Hindlimb muscle (tissue), 1 donor: ENCODE measurements at places on chromosomes 4 and X.
A peak's percentile ranks its signal among the peaks of the same experiment; 100 is the strongest.

DNA sequence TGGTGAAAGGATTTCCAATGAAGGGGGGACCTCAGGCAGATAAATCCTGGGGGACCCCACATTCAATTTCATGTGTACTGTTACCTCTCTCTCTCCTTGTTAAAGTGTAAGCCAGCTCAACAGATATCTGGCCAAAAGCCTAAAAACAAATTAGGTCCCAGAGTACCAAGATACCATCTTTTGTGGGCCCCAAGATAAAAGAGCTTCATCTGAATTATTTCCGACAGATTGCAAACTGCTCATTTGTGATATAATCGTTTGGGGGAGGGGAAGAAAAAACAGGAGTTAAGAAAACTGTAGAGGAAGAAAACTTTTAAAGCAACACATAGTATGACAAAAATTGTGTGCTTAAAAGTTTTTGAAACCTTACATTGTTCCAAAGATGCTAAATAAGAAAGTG is 33.6 kb downstream of the GRIA3 start:
- DNase-seq = no peak

DNA sequence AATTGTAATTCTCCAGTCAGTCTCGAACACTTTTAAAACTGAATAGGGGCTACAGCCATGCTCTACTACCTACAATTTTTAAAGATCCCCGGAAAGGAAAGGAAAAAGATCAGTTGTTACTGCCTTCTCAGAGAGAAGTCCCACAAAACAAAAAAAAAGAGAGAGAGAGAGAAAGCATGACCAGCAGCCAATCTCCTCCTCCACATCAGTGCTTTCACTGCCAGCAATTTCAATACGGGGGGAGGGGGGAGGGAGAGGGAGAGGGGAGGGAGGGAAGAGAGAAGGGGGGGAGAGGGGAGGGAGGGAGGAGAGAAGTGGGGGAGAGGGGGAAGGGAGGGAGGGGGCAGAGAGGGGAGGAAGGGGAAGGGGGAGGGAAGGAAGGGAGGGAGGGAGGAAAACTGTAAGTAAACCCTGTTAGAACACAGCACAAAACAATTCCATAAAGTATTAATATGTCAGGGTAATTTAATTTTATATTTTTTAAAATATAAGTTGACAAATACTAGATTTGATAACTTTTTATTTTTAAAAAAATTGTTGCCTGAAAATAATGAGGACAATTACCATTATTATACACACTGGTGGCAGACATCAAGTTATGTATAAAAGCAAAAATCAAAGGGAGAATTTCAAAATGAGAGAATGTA is 108.0 kb downstream of the LRBA start:
- DNase-seq = no peak

- DNase-seq = no peak
These were observed 6.5 kb downstream of the SMIM9 start for GRCh38 chrX:154828016-154828408.

GRCh38 chr4:30717208-30718020 is 2.8 kb upstream of the PCDH7 start:
- DNase-seq = peak; percentile 71

DNA sequence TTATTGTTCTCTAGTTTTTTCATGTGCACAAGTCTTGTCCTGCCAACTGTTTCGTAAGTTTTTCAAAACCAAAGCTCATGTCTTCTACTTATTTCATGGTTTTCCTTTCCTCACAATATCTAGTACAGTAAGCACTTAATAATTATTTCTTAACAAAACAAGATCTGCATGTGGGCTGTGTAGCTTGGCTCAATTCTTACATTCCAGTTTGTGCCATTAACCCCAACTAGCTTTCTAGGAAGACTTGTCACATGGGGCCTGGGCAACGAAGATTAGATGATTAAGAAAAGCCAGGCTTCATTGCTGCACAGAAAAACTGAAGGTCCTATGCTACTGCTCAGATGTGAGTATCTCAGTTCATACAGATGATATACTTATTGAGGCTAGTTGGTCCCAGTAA is 155.3 kb upstream of the TEX13A start:
- DNase-seq = no peak

GRCh38 chrX:66672106-66672505 is 33.2 kb upstream of the EDA2R start:
- no peak for DNase-seq

DNA sequence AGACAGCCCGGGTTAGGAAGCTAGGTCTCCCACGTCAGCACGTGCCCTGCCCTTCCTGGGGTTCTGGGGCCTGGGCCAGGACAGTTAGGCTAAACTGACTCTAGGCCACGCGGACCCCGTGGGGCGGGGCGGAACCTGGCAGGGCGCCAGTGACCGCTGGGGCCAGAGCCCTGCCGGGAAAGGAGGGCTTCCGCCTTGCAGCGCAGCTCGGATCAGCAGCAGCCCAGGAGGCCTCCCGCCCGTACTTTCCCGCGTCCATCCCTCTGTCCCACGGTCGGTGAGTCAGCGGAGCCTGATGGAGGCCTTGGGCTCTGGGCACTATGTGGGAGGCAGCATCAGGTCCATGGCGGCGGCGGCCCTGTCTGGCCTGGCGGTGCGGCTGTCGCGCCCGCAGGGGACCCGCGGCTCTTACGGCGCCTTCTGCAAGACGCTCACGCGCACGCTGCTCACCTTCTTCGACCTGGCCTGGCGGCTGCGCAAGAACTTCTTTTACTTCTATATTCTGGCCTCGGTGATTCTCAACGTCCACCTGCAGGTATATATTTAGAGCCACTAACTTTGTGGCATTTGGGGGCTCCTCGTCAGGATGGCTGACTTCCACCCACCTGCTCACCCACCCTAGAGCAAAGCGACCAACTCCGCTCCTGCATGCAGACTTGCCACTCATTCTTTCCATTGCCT is at the start of gene SMIM10:
Gene SMIM10, plus strand, starts transcription at position 191 of the 681 bp plus-strand sequence. Its CDS starts 105 bp downstream, at position 296.
- DNase-seq = peak; percentile 73

DNA sequence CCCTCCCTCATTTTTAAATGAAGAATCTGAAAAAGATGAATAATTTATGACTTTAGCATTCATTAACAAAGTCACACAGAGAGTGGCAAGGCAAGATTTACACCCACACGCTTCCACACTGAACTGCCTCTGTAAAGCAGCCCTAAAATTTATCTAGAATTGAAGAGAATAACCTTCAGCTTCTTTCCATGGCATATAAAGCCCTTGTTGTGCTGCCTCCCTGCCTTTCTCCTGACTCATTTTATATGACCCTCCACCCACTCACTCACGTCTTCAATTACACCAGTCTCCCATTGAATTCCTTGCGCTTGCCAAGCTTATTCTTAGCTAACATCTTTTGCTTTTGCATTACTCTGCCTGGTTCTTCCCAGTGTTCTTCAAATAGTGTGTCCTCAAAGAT is 2649.3 kb downstream of the PCDH7 start:
- DNase-seq = no peak

GRCh38 chrX:12911122-12911470 is 4.7 kb downstream of the TLR8 start:
- DNase-seq = no peak

DNA sequence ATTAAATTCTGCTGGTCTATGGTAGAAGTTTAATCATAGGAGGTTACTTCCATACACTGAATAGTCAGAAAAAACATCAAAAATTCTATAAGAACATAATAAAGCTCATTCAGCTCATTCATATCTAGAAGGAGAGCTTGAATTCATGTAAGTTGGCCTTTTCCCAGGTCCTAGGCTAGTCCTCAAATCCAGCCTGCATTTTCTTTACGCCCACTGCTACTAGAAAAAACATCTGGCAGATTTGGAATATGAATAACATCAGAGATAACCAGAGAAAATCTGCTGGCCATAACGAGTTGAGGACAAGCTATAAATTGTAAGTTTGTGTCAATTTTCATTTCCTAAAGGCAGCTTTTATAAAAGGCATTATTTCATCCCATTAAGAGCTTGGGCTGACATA is 95.5 kb downstream of the MXRA5 start:
- no peak for DNase-seq

- no peak for DNase-seq
These were observed 88.1 kb downstream of the CAMK2D start for GRCh38 chr4:113673450-113673849.

GRCh38 chr4:16120720-16121119 is 36.9 kb upstream of the PROM1 start:
- DNase-seq = no peak

DNA sequence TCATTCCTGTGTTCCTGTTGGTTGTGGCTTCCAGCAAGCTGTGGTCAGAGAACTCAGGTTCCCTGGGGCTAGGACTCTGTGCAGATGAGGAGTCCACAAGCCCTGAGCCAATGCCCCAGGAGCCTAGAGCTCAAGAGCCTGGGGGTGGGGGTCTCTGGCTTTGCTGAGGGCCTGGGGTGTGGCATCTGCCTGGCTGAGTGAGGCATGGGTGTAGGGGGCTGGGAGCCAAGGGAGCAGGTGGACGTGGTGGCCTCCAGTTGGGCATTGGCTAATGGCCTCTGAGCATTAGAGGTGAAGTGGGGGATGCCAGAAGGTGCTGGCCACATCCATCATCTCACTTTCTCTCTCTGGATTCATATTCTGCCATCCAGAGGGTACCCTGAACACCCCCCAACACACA is 5.3 kb upstream of the MAMLD1 start:
- DNase-seq = no peak

DNA sequence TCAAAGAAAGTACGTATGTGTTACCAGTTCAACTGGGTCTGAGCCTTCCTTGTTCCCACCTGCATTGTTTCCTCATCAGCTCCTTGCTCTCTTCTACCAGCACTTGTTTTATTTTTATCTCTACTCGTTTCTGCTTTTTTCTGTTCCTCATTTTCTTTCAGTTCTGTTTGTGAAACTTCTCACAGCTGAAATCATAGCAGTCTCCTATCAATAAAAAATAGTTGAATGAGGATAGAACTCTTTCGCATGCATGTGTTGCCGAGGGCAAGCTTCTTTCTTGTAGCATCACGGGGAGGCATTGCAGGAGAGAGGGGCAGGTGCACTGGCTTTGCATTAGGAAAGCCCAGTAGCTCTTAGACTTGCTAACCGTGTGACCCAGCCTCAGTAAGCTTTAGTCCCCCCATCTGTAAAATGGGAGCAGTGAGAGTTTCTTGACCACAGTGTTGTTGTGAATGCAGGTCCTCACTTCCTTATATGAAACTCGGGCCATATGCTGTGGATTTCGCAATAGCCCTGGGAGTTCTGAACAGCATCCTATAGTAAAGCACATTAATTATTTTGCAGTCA is 24.7 kb downstream of the OFD1 start:
- no peak for DNase-seq

DNA sequence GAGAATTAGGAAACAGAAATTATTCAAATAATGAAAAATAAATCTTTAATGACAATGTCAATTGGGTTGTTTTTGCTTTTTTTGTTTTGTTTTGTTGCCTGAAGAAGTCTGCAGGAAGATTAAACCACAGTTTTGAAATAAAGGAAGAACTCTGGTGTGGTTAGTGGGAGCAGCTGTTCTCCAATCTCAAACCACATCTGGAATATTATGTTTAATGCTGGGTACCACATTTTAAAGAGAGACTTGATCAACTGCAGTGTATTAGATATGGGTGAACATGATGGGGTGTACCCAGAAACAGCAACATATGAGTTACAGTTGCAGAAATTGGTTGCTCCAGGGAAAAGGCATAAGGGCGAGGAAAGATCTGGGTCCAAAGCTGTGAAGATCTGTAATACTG is 171.2 kb upstream of the RPL34 start:
- DNase-seq = no peak

DNA sequence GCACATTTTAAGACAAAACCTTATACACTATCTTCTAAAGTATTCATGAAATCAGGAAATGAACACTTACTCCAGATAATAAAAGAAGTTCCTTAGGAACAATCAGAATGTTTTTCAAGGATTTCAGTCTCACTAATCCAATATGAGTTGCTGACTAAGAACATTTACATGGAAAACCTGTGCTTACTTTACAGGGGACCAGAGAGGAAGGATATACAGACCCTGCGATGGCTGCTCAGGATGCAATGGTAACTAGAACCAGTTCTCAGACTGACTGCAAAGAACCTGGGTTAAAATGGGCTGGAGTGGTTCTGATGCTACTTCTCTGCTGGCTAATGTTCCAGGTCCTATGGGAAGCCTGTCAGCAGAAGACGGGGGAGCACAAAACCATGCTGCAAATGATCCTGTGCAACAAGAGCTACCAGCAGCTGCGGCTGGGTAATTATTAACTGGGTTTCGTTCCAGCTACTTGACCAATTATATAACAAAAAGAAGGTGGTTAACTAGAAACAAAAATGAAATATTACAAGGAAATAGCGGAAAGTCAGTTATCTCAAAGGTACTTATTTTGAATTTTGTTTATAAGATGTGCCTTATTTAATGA is 85.3 kb downstream of the ANXA10 start:
- no peak for DNase-seq

- no peak for DNase-seq
These were observed 12.8 kb upstream of the LGI2 start for GRCh38 chr4:25043548-25043947.

DNA sequence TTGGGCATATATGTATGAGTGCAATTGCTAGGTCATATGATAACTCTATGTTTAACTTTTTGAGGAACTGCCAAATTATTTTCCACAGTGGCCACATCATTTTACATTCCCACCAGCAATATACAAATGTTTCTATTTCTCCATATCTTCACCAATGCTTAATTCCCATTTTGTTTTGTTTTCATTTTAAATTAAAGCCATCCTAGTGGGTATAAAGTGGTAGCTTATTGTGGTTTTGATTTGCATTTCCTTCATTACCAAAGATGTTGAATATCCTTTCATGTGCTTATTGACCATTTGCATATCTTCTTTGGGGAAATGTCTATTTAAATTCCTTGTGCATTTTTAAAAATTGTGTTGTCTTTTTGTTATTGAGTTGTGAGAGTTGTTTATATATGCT is 36.7 kb upstream of the SCOC start:
- DNase-seq = no peak
